ENCODE measurements at places on chromosomes 13 and 19.

GRCh38 chr13:107866032-107866940 lies 349.1 kb downstream of the LIG4 start:
- H3K27me3 ChIP-seq, result no peaks in the 10 kb centered on the region
- H3K36me3 ChIP-seq, result no peaks in the 10 kb centered on the region
- H3K27ac ChIP-seq, result no peak overlapping the region
- H3K4me1 ChIP-seq, result no peaks in the 10 kb centered on the region
- no peak overlapping the region for H3K4me3 ChIP-seq

- H3K4me3 ChIP-seq, result no peak overlapping the region
- H3K27me3 ChIP-seq, result no peaks in the 10 kb centered on the region
- peaks cover 6% of the 10 kb centered on the region for H3K4me1 ChIP-seq
These were observed 14.9 kb downstream of the EVI5L start for GRCh38 chr19:7844951-7845350.

DNA sequence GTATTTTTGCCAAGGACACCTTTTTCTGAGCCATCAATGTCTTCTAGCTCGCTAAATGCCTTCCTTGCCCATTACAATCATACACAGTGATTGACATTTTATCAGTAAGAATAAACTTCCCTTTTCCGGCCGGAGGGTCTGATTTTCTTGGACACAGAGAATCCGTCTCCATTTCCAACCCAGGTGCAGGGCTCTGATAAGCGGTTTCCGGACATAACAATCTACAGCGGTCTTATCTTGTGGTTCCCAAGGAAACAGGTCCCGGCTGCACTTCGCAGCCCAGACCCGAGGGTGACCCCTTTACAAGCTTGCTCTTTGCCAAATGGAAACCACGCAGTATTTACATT lies 5.1 kb upstream of the ZNF77 start:
- H3K4me1 ChIP-seq, result peaks cover 12% of the 10 kb centered on the region
- peak overlapping the region; percentile 90 for H3K4me3 ChIP-seq
- no peaks in the 10 kb centered on the region for H3K27me3 ChIP-seq
- H3K27ac ChIP-seq, result peak overlapping the region; percentile 70
- H3K36me3 ChIP-seq, result no peaks in the 10 kb centered on the region

- no peaks in the 10 kb centered on the region for H3K36me3 ChIP-seq
- H3K27me3 ChIP-seq, result no peaks in the 10 kb centered on the region
- peak overlapping the region; percentile 81 for H3K27ac ChIP-seq
- peaks cover 6% of the 10 kb centered on the region for H3K4me1 ChIP-seq
- H3K4me3 ChIP-seq, result peak overlapping the region; percentile 82
- no peak for DNase-seq
These were observed 744 bp downstream of the ZNF805 start for GRCh38 chr19:57241176-57241575.

- no peaks in the 10 kb centered on the region for H3K36me3 ChIP-seq
- no peak overlapping the region for H3K27ac ChIP-seq
- DNase-seq, result no peak
- no peaks in the 10 kb centered on the region for H3K4me1 ChIP-seq
- no peak overlapping the region for H3K4me3 ChIP-seq
- no peaks in the 10 kb centered on the region for H3K27me3 ChIP-seq
These were observed 232.9 kb upstream of the SLC10A2 start for GRCh38 chr13:103299079-103299478.

- H3K27ac ChIP-seq, result peak overlapping the region; percentile 34
- peaks cover 33% of the 10 kb centered on the region for H3K4me1 ChIP-seq
- DNase-seq, result peak; percentile 80
- H3K4me3 ChIP-seq, result peak overlapping the region; percentile 50
- H3K36me3 ChIP-seq, result no peaks in the 10 kb centered on the region
These were observed 116.2 kb downstream of the TBC1D4 start for GRCh38 chr13:75365724-75366173.

- DNase-seq, result no peak
- H3K27me3 ChIP-seq, result no peaks in the 10 kb centered on the region
- no peak overlapping the region for H3K4me3 ChIP-seq
- peaks cover 12% of the 10 kb centered on the region for H3K4me1 ChIP-seq
- H3K36me3 ChIP-seq, result no peaks in the 10 kb centered on the region
These were observed 5.9 kb downstream of the MTMR6 start for GRCh38 chr13:25281193-25281934.

DNA sequence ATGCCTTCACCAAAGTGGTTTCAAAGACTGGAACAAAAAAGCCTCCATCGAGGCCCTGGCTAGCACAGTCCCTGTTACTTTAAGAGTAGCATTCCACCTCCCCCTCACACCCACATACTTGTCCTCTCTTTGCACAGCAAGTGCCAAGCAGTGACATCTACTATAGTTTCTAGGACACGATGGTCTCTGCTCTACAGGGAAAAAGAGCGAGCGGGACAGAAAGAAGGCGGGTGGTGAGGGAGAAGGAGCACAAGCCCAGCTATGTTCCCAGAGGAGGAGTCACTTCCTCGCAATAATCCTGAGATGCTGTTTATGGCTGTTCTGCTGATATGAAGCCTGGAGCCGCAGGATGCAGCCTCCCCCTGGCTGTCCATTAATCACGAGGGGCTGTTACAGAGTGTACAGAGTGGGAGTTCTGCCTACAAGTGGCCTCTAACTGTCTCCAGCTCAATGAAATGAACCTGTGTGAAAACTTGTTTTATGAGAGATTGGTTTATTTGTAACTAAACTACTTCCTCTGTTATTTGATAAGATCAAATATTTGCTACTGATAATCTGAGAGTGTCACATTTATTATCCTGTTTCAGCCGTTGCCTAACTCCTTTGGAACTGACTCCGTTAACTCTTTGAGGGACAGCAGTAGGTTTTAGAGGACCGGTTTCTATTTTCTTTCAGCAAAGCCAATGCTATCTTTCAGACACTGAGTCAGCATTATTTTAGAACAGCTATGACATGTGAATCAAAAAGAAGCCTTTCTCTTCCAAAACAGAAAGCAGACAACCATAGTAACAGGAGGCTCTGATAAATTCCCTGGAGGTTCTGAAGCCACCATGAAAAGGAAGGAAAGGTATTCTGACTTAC lies 208.0 kb downstream of the SPRY2 start:
- no peak overlapping the region for H3K4me3 ChIP-seq
- no peaks in the 10 kb centered on the region for H3K36me3 ChIP-seq
- H3K27ac ChIP-seq, result no peak overlapping the region
- H3K27me3 ChIP-seq, result no peaks in the 10 kb centered on the region
- no peak for DNase-seq
- peaks cover 2% of the 10 kb centered on the region for H3K4me1 ChIP-seq

DNA sequence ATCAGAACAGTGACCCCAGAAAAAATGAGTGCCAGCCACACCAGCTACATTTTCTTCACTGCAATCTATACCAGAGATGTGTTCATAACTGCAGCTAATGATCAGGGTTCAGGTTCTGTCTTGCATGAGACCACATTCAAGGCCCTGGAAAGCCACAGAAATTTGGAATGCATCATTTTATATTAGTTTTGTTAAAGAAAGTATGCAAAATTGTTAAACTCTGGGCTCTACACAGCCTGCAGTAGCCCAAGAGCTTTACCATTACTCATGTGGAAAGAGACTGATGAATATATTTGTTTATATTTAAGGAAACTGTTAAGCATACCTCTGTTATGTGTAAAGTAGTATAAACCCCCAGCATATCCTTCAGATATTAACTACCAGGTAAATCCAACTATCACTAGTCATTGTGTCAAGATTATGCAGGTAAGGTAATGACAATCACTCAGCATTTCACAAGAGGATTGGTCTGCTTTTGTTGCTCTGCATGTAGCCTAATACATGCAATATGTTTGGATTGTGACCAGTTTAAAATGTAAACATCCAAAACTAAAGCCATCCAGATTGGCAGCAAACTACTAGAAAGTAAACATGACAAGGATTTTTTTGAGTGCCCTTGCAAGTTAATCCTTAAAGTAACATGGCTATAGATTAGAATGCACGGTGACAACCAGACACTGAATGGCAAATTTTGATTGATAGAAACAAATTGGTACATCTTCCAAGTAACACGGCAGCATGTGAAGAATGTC lies 429.1 kb upstream of the ARGLU1 start:
- no peak overlapping the region for H3K4me3 ChIP-seq
- no peak for DNase-seq
- H3K4me1 ChIP-seq, result no peaks in the 10 kb centered on the region

DNA sequence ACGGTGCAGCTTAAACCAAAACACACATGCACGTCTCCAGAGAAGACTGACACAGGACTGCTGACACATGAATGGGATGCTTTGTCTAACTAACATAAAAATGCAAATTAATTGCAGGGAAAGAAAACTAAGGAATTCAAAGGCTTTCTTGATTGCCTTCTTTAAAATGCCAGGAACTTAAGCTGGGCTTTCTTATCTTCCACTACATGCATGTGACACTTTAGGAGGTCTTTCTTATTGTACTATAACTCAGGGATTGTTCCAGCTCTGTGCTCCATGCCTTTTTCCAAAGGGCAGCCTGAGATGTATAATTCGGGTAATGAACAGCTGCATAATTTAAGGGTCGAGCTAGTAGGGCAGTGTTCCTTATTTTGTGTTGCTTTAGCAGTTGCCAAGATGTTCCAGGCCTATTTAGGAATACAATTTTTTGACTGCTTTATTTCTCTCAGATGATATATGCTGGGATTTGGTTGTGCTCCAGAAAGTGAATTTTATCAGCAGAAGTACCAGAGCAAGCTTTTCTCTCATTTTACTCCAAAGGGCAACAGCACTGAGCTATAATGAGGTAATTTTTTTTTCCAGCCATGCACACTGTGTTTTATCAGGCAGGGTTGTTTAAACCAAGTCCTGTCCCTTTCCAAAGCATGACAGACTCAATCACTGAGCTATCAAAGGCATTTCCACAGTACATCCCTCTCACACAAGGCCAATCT lies 885.2 kb downstream of the PCDH9 start:
- H3K4me1 ChIP-seq, result no peaks in the 10 kb centered on the region
- H3K36me3 ChIP-seq, result no peaks in the 10 kb centered on the region
- no peak overlapping the region for H3K27ac ChIP-seq
- no peak for DNase-seq

DNA sequence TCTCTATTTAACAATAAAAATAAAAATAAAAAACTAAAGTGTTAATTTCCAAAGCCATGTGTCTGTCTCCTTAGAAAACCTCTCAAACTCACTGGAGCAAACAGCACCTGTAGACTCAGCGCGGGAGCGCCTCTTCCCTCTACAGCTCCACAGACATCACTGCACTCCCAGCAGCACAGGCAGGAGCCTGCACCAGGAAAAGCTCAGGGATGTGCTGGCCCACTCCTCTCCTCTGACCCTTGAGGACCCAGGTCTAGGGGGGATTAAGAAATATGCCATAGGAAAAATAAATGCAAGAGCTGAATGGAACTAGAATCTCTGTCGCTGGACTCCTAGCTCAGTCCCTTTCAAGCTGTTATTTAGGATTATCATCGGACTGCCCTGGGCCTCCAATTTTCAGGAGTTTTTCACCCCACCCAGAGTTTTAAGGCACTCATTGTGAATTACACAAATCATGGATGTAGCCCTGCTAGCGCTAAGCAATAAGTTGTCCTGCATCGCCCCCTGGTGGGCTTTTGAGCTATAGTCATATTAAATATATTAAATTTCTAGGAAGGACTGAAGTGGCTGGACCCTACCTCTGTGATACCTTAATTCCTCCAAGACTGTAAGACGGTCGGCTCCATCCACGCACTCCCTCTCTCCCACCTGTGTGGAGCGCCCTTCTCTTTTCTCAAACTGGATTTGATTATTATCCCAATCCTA lies 333.9 kb downstream of the UQCRFS1 start:
- no peaks in the 10 kb centered on the region for H3K4me1 ChIP-seq
- H3K27ac ChIP-seq, result no peak overlapping the region
- no peak overlapping the region for H3K4me3 ChIP-seq
- peak; percentile 21 for DNase-seq
- no peaks in the 10 kb centered on the region for H3K36me3 ChIP-seq
- no peaks in the 10 kb centered on the region for H3K27me3 ChIP-seq

GRCh38 chr13:36736119-36736726 lies 62.4 kb downstream of the SERTM1 start:
- H3K4me3 ChIP-seq, result no peak overlapping the region
- H3K36me3 ChIP-seq, result no peaks in the 10 kb centered on the region
- DNase-seq, result peak; percentile 31
- H3K27me3 ChIP-seq, result no peaks in the 10 kb centered on the region

- no peak overlapping the region for H3K4me3 ChIP-seq
- H3K36me3 ChIP-seq, result no peaks in the 10 kb centered on the region
- DNase-seq, result peak; percentile 23
- no peaks in the 10 kb centered on the region for H3K27me3 ChIP-seq
These were observed 121.2 kb downstream of the PCCA start for GRCh38 chr13:100209857-100210825.

DNA sequence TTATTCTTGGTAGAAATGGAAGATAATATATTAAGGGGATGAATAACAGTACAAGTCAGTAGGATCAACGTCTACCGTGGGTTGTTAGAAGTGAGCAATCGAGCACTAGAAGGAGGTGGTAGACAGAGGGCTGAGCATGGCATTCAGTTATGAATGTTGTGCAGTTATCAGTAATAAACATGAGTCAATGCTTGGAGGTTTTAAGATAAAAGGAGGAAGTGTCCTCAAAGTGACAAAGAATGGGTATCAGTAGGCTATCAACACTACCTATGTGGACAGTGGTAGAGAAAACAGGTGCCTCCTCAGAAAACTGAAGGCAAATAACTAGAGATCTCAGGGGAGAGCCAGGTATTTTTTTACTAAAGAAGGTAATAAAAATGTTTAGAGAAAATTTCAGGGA lies 1607.0 kb downstream of the PCDH9 start:
- no peaks in the 10 kb centered on the region for H3K36me3 ChIP-seq
- DNase-seq, result no peak
- H3K27ac ChIP-seq, result no peak overlapping the region
- no peaks in the 10 kb centered on the region for H3K4me1 ChIP-seq
- no peaks in the 10 kb centered on the region for H3K27me3 ChIP-seq

GRCh38 chr13:72728290-72728605 lies 525 bp downstream of the BORA start:
- H3K36me3 ChIP-seq, result peaks cover 27% of the 10 kb centered on the region
- DNase-seq, result no peak
- H3K27ac ChIP-seq, result peak overlapping the region; percentile 82

- H3K4me3 ChIP-seq, result no peak overlapping the region
- DNase-seq, result peak; percentile 65
- 0 out of 2 replicates have a peak overlapping the region, but pooled peaks have one; percentile 4 for H3K27ac ChIP-seq
- H3K36me3 ChIP-seq, result no peaks in the 10 kb centered on the region
These were observed 6.3 kb upstream of the MRPS31 start for GRCh38 chr13:40777166-40777808.

DNA sequence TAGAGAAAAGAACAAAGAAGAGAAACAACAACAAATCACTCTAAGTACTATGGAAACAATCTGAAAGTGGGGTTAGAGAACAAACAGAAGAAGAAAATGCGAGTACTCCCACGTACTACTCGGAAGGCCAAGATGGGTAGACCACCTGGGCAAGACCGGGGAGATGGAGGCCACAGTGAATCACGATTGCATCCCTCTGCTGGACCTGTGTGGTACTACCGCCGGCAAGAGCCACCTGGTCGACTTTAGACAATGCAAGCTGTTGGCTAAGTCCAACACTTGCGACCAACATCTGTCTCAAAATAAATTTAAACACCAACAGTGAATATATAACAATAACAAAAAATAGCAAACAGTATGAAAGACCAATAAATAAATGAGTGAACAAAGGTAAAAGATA lies 45.5 kb upstream of the ZNF91 start:
- H3K27ac ChIP-seq, result no peak overlapping the region
- no peaks in the 10 kb centered on the region for H3K36me3 ChIP-seq
- H3K4me1 ChIP-seq, result no peaks in the 10 kb centered on the region
- H3K4me3 ChIP-seq, result no peak overlapping the region
